NCI-H69 (cell line): ENCODE measurements at places on chromosomes 7 and 10.

- no peak for DNase-seq
Observed at GRCh38 chr10:9875353-9875752, 1142.3 kb upstream of the CELF2 start.

GRCh38 chr7:29955075-29955792, 34.4 kb downstream of the SCRN1 start:
- DNase-seq = no peak

DNA sequence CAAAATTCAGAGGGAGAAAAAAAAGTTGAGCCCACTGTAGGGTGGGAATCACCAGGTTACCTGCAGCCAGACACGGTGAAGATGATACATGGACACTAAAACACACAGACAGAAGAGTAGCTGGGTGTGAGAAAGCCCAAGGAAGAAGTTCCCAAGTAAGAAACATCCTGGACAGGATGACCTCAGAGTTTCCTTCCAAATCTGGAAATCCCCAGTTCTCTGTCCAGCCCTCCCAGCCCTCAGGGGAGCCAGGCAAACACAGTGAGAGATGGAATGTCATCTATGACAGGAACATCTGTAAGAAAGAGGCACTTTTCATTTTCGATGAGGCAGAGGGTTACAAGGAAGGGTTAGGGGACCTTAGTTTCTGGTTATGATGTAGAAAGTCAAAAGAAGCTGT, 125.1 kb upstream of the LYZL1 start:
- DNase-seq = no peak

- no peak for DNase-seq
Observed at GRCh38 chr10:71007516-71007915, 119.2 kb upstream of the PCBD1 start.

DNA sequence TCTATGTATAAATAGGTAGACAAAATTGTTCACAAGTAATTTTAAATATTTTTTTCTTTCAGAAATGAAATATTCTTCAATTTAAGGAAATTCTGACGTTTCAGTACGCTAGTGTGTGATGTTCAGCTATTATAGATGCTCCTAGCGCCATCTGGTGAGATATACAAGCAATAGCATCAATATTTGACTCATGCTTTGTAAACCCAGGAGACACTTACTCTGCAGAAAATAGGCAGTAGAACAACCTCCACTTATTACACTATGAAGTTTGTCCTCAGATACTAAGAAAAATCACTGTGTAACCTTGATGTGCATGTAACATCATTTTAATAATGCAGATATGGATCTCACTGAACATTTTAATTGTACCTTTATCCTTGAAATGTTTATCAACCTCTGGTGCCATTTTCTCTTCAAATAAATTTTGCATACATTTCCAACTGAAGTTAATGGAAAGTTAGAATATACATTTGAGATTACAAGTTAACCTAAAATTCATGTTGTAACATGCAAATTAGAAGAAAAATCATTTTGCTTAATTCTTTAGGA, 151.5 kb upstream of the FAM3C start:
- DNase-seq = peak; percentile 80

GRCh38 chr7:134613623-134614347, 32.9 kb upstream of the BPGM start:
- no peak for DNase-seq

- DNase-seq = no peak
Observed at GRCh38 chr7:92064438-92065029, 69.7 kb downstream of the CYP51A1 start.

DNA sequence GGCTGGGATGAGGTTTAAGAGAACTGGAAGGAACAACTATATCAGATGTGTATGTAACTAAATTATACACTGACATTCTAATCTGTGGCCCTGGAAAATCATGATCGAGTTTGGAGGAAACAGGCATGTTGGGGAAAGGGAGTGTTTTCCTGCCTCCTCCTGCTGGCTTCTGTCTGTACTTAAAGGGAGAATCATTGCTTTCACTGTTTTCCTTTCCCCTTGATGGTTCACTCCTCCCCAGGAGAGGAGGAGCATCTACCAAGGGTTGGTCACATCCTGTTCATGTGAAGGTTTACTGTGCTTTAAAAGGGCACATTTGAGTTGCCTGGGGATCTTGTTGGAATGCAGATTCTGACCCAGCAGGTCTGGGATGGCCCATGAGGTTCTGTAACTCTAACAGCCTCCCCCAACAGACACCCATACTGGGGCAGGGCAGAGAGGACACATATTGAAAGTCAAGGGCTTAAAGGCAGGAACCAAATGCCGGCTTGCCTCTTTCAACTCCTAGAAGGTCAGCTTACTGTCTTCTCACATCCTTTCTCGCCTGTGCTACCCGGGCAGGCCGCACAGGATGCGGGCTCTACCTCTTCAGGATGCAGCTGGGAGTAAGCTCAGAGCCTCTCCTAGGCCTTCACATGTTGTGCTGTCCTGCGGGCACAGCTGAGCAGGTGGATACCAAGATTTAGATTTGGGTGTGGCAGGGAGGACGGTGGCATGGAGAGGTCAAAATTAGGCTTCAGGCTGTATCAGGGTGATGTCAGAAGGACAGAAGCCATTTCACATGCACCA, 694.8 kb downstream of the KCNMA1 start:
- no peak for DNase-seq

GRCh38 chr10:100968863-100969186, 479 bp upstream of the SEMA4G start:
- no peak for DNase-seq

DNA sequence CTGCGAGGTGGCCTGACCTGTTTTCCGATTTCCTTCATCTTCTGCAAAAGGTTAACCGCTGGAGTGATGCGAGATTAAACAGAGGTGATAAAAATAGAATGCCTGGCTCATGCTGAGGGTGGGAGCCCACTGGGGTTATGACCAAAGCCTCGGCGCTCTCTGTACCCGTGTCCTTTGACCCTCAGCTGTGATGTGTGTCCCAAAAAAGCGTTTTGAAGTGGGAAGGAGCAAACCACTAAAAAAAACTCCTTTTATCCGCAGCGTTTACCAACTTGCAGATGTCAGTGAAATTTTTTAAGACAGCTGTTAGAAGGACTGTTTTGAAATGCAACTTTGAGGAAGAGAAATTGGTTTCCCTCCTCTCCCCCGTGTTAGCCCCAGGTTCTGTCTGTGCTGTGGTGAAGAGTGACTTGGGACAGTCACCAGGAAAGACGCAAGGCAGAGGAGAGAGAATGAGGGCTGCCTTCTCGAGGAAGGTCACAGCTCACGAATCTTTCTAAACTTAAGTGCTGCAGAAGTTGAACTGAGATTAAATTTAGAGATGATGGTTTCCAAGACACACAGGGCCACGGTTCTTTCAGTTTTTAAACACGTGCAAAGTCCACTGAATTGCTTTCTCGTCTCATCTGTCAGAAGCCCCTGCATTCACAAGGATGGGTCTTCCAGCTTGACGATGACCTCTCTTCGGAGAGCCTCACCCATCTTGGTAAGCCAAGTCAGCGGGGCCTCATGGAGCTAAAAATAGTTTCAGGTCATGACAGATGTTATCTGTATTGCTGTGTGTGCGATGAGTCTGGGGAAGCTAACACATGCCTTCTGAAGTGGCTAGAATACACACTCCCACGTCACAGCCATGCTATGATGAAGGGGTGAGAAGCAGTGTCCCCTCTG, 27.6 kb downstream of the AMZ1 start:
- DNase-seq = no peak

GRCh38 chr10:128701381-128701780, 575.2 kb upstream of the MKI67 start:
- no peak for DNase-seq

- peak; percentile 69 for DNase-seq
Observed at GRCh38 chr7:142516038-142516501, 233.2 kb upstream of the PRSS1 start.

DNA sequence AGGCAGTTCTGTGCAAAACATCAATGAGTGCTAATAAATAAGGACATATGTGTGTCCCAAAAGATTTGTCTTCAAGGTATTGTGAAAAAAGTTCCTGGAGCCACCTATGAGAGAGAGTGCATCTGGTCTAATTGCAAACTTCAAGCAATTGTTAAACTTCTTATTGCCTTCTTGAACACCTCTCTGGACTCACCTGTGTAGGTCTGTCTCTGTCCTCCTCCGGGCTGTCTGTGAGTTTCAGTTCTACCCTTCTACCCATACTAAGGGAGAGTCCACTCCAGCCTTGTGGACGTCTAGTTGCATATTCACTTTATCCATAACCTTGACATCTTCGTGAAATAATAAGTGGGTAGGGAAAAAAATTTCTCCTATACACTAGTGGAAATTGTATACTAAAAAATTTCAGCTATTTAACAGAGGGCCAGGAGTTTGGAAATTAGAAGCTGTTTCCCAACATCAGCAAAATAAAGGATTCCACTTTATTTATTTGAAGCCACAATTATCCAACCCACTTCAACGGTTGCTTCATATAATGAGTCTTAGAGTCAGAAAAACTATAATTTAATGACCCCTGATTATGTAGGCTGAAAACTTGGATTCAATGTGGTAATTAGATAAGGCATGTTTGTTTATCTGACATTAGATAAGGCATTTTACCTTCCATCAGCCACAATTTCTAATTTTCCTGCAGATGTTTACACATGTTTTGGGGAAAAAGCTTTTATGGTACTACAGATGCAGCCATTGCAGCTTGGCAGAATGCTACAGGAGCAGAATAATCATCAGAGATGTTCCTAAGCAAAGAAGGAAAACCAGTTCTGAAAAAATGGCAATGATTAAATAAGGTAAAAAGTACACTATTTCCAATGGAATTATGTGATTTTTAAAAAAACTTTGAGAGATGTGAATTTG, 150.8 kb upstream of the FAM3C start:
- DNase-seq = peak; percentile 55

DNA sequence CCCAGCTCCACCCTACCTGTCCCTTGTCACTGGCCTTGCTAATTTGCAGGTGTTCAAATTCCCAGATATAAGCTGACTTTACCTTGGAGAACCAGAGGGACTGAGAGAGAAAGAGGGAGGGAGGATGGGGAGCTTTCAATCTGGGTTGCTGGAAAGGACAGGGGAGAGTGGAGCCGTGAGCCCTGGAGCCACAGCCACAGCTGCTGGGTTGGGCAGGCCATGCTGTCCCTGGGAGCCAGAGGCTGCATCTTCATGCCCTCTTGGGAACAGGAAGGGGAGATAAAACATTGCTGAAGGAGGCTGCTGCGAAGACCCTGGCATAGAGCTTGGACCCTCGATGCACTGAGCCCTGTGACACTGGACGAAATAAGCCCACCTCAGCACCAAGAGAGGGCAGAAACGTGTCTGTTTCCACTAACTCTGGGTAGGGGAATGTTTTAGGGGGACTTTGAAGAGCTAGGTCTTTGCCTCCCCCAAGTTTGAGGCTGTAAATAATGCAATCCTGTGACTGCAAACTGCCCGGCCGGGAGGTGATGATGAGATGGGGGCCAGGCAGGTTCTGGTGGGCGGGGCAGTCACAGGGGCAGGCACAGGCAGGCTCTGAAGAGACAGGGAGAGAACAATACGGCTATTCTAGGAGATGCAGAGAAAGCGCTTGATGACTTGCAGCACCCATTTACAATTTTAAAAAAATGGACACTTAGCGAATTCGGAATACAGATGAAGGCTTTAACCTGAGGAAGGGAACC, 5.8 kb upstream of the JAKMIP3 start:
- no peak for DNase-seq

DNA sequence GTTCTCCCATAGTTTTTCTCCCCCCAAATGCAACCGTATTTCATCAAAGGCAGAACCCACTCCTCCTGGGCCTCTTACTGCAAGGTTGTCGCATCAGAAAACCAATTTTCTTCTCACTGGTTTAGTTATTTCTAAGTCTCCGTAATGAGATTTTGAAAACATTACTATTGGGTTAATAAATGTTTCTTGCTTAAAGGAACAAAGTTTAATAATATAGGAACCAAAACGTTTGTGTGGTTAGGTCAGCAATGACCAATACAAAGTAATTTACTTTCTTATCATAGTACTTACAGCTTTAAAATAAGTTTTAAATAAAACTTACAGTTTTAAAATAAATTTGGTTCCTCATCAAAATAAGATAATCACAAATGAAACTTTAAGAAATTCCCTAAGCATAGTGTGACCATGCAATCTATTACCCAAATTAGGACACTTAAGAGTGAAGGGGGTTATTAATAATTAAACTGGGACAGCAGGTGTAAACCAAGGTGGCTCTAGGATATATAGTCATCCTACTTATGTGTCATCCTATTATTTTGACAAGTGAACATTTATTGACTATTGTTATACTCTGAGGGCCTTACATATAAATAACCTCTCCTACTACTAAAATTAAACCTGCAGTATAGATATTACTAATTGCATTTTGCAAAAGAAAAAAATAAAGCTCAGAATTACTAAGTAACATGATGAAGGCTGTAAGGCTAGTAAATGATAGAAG, 415.4 kb upstream of the LRRN3 start:
- no peak for DNase-seq

GRCh38 chr10:70357565-70357964, 24.9 kb downstream of the LRRC20 start:
- peak; percentile 56 for DNase-seq

DNA sequence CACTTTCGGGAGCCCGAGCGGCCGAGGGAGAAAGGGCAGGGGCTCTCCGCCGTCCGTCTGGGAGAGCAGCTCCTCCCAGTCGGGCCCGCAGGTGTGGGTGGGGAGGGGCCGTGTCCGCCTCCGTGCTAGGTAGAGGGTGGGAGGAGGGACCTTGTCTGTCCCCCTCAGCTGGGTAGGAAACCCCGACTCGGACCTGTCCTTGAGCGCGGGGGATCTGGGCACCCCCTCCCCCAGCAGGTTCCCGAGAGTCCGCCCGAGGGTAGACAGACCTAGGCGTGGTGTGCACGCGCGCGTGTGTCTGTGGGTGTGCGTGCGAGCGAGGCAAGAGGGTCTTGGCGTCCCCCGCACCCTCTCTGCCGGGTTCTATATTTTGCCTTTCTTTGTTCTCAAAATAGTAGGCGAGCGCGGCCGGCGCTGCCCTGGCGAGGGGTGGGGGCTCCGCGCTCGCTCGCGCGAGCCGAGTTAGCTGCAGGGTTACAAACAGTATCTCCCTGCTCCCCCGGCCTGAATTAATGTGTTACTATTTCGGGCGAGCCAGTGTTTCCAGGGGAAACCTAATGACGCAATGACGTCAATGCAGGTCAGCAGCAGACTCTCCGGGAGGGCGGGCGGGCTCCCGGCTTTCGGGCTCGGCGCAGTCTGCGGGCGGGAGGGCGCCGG, 73.9 kb upstream of the LEP start:
- DNase-seq = peak; percentile 97

DNA sequence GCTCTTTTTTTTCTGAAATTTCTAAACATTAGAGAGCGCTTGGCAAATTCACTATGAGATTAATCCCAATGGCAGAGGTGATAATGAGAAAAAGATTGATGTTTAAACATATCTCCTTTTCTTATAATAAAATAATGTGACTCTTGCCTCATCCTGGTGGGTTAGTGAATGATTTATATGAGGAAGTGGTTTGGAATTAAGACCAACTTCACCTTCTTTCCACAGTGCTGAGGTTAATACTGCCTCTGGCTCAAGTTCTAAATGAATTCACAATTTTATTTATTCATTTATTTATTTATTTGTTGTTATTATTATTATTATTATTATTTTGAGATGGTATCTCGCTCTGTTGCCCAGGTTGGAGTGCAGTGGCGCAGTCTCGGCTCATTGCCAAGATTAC, 40.5 kb upstream of the ADO start:
- DNase-seq = no peak
